ENCODE measurements at places on chromosomes 1 and 21. TPM values are rescaled to one million over a fixed set of nuclear protein-coding genes. Genes with fewer than 3 reads are reported as not detected.

DNA sequence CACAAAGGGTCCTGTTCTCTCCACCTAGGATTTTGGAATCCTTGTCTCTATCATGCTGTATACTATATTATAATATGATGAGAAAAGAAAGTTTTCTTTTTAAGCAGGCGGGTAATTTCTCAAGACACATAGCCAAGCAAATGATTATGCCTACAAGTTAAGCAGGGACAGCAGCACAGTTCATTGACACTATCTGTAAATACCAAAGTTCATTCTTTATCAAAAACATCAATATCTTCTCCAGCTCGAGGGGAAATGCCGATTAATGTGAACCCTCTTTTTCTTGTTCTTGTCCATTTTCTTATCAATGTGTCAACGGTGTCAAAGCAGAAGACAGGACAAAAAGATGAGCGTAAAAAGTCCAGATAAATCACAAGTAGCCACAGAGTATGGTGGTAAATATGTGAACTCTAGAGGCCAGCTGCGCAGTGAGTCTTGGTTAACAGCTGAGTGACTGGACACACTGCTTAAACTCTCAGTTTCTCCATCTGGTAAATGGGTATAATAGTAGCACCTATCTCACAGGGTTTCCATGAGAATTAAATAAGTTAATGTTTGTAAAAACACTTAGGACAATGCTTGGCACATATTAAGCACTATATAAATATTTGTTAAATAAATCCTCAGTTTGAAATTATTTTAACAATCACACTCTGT, 30.9 kb downstream of the LPAR3 start:
- H3K4me1 ChIP-seq, result peaks cover 6% of the 10 kb centered on the region
- H3K36me3 ChIP-seq, result peaks cover 3% of the 10 kb centered on the region
- no peak overlapping the region for H3K4me3 ChIP-seq
- no peak for DNase-seq
- H3K27ac ChIP-seq, result no peak overlapping the region

- DNase-seq, result no peak
- no peaks in the 10 kb centered on the region for H3K4me1 ChIP-seq
- H3K27me3 ChIP-seq, result no peaks in the 10 kb centered on the region
- H3K36me3 ChIP-seq, result no peaks in the 10 kb centered on the region
- H3K27ac ChIP-seq, result no peak overlapping the region
Observed at GRCh38 chr1:247475793-247476192, 17.9 kb upstream of the OR2B11 start.

- H3K4me1 ChIP-seq, result peaks cover 5% of the 10 kb centered on the region
- no peak overlapping the region for H3K4me3 ChIP-seq
- no peak for DNase-seq
- H3K27ac ChIP-seq, result no peak overlapping the region
Observed at GRCh38 chr21:38039841-38040240, 123.6 kb upstream of the KCNJ6 start.

GRCh38 chr1:228646717-228647522, 88.4 kb upstream of the RHOU start:
- H3K4me1 ChIP-seq, result peaks cover 12% of the 10 kb centered on the region
- peak overlapping the region; percentile 82 for H3K4me3 ChIP-seq
- H3K36me3 ChIP-seq, result no peaks in the 10 kb centered on the region
- no peak for DNase-seq
- peak overlapping the region; percentile 71 for H3K27ac ChIP-seq

Gene DPH5
- 98.0 TPM for polyA plus RNA-seq

DNA sequence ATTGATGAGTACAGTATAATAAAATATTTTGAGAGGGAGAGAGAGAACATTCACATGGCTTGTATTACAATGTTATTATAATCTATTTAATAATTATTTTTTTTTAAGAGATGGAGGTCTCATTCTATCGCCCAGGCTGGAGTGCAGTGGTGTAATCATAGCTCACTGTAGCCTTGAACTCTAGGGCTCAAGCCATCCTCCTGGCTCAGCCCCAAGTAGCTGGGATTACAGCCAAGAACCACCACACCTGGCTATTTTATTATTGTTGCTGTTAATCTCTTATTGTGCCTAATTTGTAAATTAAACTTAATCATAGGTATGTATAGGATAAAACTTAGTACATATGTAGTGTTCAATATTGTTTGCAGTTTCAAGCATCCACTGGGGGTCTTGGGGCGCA, 57.8 kb downstream of the HS2ST1 start:
- H3K4me3 ChIP-seq, result no peak overlapping the region
- no peaks in the 10 kb centered on the region for H3K27me3 ChIP-seq
- no peaks in the 10 kb centered on the region for H3K36me3 ChIP-seq
- no peak overlapping the region for H3K27ac ChIP-seq
- no peak for DNase-seq
